ENCODE measurements at places on chromosomes 4 and X.

- no peak for DNase-seq
Measured at GRCh38 chr4:146916479-146917076, 29.1 kb downstream of the TTC29 start.

- DNase-seq = no peak
Measured at GRCh38 chrX:103789004-103789403, 12.4 kb downstream of the PLP1 start.

DNA sequence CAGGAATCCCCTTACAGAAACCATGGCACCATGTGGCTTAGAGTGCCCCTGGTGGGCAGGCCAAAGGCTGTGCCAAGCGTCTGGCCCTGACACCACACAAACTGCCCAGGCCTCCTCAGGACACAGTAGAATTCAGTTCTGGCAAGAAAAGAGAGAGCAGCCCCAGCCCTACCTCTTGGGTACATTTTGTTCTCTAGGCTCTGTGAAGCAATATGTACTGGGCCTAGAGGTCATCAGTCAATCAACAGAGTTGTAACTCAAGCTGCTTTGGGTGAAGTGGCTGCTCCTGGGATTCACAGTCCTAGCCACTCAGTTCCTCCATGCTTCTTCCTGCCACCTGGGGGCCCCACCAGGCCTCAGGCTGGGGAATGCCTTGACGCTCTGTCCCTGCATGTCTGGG, 158.1 kb upstream of the MAMLD1 start:
- DNase-seq = no peak

- DNase-seq = no peak
Measured at GRCh38 chrX:29299684-29300083, 712.4 kb downstream of the IL1RAPL1 start.

- DNase-seq = no peak
Measured at GRCh38 chr4:40881851-40882250, 132.1 kb downstream of the NSUN7 start.

DNA sequence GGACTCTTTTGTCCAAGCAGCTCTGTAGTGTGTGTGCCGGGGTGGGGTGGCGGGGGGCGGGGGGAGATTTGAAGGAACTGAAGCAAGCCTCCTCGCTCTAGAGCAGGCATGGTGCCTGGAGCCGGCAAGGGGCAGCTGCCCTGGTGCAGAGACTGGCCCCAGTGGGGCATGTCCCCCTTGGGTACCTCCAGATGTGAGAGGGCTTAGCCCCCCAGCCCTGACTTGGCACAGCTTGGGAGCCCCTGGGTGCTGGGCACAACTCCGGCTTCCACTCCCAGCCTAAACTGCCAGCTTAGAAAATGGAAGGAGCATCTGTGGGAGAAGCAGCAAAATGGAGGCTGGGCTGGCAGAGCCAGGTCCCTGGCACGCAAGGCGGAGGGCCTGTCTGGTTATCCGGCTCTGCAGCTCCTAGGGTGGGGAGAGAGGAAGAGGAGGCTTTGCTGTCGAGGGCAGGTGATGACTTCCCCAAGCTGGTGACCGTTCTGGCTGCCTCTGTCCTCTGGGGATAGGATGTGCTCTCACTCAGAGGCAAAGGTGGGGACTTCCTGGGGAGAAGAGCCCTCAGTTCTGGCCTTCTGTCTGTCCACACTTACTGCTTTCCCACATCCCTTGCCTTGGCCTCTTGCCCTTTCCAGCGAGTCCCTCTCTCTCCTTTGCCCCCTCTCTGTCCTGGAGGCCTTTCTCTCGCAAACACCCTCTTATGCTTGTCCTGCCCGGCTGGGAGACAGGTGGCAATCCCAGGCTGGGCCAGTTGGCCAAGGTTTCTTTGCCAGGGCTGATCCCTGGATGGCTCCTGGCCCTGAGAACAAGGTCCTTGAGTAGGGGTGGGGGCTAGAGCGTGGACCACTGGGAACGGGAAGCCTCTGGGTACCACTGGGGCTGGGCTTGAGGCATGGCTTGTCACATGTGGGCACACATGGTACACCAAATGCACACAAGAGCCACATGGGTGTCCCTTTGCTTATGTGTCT, 2.0 kb downstream of the DLG3 start:
- no peak for DNase-seq

GRCh38 chr4:113750296-113750695, 11.2 kb downstream of the CAMK2D start:
- no peak for DNase-seq

DNA sequence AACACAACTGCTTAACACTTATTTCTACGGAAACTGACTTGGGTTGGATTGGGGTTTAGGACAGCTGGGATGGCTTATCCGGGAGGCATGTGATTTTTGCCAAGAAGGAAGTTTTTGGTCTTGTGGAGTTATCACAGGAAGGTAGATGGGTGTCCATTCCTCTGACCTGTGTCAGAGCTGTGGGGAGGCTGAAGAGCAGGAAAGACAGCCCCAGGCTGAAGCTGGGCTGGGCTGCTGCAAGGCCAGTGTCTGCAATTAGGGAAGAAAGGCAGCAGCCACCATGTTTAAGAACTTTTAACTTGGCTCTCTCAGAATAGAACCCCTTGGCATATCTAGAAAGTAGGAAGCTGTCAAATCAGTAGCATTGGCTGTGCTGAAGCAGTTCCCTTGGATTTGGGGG, 42.3 kb downstream of the CCNG2 start:
- no peak for DNase-seq

GRCh38 chr4:147836807-147837206, 104.9 kb downstream of the ARHGAP10 start:
- no peak for DNase-seq

DNA sequence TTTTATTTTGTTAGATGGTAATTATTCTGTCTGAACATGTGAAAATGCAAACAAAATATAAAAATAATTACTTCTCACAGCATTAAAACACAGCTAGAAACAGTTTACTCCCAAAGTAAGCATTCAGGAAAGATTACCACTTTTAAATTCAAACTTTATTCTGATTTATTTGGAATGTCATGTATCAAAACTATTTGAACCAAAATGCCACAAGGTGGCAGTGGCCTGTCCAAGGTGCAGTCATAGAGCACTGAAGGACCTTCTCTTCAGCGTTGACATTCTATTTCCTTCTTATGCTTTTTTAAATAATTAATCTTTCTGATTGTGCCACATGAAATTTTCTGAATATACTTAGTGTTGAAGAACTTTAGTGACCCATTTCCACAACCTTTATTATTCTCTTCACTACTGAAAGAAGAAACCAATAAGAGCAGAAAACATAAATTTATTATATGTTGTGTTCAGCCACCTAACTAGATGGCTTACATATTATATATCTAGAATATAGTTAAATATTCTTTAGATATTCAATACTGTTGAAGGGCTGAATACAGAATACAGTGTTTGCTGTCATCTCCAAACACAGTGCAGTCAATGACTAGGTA, 283.6 kb downstream of the CFAP299 start:
- DNase-seq = no peak
